Fibroblast of mammary gland (primary cell): ENCODE measurements at places on chromosomes 7 and 10.

DNA sequence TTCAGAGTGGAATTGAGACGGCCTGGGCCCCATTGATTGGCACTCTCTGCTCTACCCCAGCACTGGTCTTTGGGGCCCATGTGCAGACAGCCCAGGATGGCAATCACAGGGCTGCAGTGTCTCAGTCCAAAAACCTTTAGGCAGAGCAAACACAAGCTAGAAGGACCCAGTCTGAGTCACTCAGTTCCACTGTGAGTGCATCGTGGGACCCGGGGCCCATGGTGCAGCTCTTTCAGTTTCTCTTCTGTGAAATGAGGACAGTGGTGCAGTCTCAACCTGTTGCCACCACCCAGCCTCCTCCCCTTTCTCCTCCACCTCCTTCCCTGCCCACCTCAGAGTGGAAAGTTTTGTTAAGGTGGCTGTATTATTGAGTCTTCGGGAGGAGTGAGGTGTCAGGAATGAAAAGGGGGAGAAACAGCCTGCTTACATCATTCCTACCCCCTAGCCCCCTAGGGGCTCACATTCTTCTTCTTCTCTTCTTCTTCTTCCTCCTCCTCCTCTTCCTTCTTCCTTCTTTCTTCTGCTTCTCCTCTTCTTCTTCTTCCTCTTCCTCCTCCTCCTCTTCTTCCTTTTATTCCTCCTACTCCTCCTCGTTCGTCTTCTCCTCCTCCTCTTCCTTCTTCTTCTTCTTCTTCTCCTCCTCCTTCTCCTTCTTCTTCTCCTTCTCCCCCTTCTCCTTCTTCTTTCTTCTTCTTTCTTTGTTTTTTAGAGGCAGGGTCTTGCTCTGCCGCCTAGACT lies 19.5 kb upstream of the CARD11 start:
- no peak for DNase-seq

DNA sequence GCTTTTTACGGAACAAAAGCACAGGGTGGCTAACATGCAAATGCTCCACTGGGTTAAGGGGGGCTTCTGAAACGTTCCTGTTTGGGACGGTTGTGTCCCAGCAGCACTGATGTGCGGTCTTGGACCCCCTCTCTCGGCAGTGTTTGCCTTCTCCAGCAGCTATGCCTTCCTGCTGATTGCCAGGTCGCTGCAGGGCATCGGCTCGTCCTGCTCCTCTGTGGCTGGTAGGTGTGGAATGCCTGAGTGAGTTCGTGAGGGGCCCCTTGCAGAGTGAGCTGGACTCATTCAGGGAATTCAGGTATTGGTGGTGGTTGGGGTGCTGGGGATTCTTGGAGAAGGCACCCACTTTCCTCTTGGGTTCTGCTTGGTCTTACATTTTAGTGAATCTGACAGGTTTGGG lies 13.0 kb downstream of the SLC18A2 start:
- no peak for DNase-seq

DNA sequence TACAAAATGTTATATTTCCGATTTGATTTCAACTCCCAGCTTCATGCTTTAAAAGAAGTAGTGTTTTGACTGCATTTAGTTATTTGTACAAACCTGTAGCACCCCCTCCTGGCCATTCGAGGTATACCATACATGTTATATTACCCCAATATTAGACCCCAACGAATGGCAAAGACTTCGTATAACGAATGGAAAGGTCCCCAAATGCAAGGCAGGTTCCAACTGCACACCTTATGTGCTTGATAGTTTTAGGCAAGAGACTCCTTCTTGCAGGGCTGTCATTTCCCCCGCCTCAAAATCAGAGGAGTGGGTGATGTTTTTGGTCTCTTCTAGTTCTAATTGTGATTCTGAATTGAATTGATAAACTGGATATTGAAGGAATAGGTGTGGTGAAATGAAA lies 101.1 kb upstream of the TARP start:
- DNase-seq: peak; percentile 52

DNA sequence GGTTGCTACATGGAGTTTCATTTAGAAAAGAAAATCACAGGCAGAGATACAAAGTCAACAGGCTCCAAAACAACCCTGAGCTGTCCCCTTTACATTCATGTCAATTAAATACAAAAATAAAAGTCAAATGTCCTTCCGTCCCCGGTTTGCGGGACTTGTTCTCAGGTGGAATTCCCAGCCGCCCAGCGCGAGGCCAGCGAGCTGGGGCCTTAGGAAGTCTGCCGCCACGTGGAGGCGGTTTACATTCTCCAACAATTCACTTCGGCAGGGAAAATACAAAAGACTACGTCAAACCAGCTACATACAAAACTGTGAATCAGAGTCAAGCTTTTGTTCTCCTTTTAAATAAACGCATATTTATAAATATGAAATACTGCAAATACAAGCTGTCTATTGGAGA lies 25.3 kb upstream of the DDC start:
- DNase-seq: no peak
